Activated CD4-positive, alpha-beta T cell treated with anti-CD3 and anti-CD28 coated beads, Interleukin-10, Interleukin-2, amounts not matched to agents 100 ng/mL and 50 ng/mL, durations not matched to agents 16 hours and 8 hours (primary cell): ENCODE measurements at places on chromosomes 7 and 10.

DNA sequence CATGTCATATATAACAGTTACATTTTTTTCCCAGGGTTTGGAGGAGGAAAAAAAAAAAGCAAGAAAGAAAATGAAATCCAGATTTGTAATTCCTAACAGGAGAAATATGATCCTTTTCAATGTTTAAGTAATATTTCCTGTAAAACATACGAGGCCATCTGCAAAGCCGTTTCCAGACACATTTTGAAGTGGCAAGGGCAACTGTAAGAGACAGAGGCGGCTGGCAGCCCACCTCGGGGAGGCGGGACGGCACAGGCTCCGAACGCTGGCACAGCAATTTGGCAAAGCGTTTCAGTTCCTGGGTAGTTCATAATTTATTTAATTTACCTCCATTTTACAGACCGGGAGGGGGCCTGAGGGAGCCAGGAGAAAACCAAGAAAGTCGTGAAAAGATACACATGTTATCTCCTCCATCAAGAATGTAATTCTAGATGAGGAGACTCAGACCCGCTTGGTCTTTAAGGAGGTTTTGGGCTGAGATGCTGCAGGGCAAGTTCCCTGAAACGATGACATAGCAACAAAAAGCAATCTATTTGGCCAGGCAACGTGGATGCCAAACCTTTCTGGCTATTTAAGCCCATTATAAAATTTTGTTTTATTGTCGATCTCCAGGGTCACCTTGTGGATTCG lies 448.5 kb upstream of the MKI67 start:
- DNase-seq: no peak

- DNase-seq: peak; percentile 26
Measured at GRCh38 chr10:69901628-69902505, 100.2 kb downstream of the COL13A1 start.

- no peak for DNase-seq
Measured at GRCh38 chr10:125001313-125002046, 59.6 kb downstream of the ZRANB1 start.

DNA sequence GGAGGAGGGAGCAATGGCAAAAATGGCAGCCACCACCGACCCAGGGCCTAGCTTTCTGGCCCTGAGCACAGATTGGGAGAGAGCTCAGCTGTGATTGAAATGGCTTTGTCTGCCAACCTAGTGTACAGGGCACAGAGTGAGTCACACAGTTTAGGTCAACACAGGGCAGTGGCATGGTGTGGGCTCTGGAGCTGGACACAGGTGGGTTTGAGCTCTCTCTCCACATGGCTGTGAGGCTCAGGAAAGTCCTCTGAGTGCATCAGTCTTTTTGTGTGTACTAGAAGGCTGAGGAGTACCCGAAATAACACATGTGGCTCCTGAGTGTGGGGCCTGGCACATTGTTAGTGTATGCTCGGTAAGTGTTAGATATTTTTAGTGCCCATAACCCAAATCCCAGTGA lies 60.2 kb upstream of the LOXL4 start:
- DNase-seq: no peak

- no peak for DNase-seq
Measured at GRCh38 chr7:44136731-44137130, 4.4 kb downstream of the MYL7 start.

DNA sequence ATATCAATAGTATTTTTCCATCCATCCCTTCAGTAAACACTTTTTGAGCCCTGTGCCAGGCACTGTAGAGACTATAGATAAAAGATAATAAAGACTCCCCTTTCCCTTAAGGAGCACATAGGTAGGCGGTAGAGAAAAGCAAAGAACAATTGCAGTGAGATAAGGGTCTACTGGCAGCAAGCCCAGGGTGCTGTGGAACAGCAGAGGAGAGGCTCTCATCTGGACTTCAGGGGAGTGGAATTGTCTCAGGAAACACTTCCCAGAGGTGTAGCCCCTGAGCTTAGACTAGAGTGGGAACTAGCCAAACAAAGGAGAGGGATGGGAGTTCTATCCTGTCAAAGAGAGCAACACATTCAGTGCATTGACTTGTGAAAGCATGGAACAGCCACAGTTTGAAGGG lies 102.0 kb downstream of the NRF1 start:
- DNase-seq: no peak

DNA sequence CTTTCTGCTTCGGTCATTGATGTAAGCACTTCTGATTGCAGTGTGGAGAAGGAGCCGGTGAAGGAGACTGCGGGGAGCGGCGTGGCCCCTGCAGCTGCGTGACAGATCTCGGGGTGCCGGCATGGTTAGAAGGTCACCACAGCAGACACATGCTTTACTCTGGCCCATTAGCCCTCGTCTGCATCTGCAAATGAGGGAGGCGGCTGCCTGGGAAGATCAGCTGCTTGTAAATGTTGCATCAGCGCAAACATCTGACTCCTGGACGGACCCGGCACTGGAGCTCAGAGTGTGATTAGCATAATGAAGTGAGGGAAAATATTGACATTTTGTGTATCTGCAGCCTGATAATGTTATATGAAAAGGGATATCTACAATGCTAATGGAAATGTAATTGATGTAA lies 30.5 kb upstream of the MNX1 start:
- DNase-seq: no peak

DNA sequence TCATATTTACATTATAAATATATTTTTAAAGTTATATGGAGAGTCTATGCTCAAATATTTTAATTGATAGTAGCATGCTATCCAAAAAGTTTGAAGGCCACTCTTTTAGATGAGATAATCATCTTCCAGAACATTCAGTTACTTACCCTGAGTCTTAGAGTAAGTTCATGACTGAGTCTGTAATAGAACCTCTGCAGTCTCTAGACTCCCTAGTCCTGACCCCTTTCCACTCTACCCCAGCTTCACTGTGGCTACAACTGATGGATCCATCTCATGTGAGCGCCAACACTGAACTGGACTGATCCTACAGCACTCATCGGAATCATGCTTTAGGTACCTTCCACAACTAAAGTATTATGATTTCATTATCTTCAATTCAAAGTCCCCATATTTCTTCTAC lies 10.1 kb downstream of the HACD1 start:
- DNase-seq: no peak

GRCh38 chr7:55187701-55188491 lies 169.1 kb downstream of the EGFR start:
- DNase-seq: no peak

DNA sequence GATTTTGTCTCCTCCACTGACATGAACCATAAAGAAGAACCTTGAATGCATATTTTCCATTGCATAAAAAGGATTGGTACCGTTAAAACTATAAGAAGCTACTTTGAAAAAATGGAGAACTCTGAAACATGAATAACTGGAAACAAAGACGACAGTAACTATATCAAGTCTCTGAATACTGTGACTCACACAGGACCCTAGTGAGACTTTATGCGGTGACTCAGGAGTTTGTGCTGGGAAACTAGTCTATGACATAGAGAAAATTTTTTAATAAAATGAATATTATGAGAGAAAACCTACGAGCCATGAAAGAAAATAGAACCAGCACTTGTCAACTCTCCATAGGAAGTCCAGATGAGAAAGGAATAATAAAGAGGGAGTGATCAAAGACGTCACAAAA lies 339.9 kb upstream of the ADARB2 start:
- DNase-seq: no peak

GRCh38 chr10:82813856-82814255 lies 938.9 kb downstream of the NRG3 start:
- DNase-seq: no peak

DNA sequence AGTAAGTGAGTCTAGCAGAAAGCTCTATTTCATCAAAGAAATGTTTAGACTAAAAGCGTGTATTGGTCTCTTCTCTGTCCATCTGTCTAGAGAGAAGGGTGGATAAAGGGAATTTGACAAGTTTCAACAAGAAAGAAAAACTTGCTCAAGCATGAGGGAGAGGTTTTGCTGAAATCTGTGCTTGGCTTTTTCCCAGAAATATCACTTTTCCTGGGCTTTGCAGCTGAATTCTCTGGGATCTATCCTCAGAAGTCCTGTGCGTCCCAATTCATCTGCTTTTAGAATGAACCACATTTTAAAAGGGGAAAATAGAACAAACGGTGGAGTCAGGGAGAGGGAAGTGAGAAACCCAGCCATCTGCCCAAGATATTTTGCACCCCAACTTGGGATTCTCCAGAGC lies 59.6 kb upstream of the CELF2 start:
- no peak for DNase-seq

GRCh38 chr7:25263337-25263736 lies 35.1 kb upstream of the NPVF start:
- DNase-seq: no peak

DNA sequence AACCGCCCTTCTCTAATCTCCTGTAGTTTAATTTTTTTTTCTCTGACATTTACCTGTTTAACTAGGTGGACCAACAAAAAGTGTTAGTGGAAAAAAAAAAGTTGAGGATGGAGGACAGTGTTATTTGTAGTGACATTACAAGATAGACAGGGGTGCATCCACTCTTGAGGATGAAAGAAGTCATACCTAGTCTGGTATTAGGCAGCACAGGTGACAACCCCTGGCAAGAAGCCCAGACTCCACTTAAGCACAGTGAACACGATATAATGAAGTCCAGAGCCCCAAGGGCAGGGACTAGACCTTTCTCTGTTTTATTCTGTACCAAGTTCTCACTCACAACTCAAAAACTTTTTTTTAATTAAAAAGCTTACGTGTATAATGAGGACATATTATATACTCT lies 268.4 kb downstream of the GPR37 start:
- no peak for DNase-seq

DNA sequence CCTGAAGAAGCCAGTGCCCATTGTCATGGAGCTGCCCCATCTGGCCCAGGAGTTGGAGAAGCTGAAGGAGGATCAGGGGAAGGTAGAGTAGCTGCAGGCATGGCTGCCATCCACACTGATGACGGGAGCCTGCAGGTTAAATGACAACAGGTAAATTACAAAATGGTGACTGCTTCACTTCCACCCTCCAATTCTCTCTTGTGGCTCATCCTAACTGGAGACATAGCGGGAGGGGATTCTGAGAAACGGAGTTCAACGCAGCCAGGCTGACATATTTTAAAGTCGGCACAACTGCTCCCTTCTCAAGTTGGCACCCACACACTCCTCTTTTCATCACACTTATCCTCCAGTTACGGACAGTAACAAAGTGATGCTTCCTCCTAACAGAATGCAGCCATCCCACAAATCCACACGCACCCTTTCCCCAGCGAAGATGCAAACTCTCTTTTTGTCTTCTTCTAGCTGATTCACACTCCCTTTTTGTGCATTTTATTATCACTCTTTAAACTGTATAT lies 103.0 kb downstream of the SLC37A3 start:
- DNase-seq: no peak

DNA sequence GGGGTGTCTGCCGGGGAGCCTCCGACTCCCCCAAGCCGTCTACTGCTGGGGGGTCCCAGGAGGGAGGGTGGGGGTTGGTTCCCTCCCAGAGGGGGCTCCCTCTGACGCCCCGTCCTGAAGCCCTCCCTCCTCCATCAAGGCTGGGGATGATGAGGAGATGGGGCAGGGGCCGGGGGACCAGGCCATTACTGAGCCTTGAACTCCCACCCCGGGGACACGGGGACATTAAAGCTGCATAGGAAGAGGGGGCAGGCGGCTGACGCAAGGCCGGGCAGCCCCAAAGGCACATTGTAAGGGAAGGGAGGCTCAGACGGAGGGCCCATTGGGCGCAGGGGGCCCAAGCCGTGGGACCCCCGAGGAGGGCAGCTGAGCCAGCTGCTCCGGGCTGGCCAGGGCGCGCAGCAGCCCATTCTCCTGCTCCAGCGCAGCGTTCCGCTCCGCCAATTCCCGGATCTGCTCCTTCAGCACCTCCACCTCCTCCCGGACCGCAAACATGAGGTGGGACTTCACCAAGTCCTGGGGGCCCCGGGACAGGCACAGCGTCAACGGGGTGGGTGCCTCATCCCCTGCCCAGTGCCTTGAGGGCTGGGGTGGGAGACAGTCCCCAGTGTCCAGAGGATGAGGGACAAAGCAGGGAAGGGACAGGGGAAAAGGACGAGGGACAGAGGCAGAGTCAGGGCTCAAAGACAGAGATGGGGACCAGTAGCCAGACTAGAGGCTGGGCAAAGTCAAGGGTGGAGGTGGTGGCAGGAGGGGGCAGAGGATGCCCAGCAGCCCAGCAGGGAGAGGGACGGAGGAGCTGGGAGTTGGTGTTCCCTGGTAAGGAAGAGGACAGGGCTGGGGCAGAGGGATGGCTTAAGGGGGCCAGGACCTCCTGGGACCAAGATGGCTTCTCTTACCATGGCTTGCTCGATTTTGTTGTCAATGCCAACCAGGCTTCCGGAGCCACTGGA lies 2.9 kb upstream of the SPACDR start:
- no peak for DNase-seq

DNA sequence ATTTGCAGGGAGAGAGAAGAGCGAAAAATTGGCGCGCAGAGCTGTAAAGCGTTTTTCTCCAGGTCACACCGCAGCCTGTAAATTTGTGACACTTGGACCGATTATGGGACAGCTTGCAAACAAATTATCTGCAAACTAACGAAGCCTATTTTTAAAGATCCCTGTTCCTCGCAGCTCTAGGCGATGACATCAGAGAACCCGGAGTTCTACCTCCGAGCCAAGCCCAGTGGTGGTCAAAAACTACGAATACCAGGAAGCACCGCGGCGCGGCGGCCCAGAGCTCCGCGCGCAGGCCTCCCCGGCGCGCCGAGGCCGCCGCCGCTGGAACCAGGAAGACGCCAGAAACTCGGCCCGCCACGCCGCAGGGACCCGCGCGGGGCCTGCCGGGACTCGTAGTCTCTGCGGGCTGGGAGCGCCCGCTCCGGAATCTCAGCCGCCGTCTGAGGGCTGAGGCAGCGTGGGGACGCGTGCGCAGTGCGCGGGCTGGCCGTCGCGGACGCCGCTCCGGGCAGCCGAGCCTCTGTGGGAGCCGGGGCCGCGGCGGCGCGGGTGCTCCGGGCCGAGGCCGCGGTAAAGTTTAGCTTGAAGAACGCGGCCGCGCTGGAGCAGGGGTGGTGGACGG lies at the start of gene PLEKHA1:
Gene PLEKHA1, plus strand, starts transcription at position 472 of the 622 bp plus-strand sequence. CDS start 18,493 bp downstream, outside the sequence.
- peak; percentile 93 for DNase-seq

DNA sequence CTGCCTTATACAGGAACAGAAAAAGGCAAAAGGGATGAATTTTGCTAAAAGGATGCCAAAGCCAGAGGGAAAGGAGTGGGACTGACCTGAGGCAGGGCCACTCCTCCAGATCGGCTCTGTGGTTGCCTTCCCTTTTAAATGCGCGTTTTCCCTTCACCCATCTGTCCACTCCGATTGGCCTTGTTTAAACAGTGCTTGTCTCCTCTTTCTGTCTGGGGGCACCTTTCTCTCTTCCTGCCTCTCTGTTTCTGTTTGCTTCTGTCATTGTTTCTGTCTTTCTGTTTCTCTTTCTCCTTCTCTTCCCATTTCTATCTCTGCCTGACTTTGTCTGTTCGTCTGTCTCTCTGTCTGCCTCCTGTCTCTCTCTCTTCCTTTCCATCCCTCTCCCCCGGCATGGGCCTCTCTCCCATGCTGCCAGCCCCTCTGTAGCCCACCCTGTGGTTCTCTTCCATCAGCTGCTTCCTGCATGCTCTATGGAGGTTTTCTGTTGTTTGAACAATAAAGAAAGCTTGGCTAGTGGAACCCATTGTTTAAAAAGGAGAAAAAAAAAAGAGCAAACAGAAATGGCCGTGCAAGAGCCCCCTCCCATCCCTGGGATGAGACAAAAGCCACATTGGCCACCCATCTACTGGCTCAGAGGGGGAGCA lies 29.5 kb upstream of the HSPB1 start:
- no peak for DNase-seq
